ENCODE measurements at places on chromosomes 12 and 14.

DNA sequence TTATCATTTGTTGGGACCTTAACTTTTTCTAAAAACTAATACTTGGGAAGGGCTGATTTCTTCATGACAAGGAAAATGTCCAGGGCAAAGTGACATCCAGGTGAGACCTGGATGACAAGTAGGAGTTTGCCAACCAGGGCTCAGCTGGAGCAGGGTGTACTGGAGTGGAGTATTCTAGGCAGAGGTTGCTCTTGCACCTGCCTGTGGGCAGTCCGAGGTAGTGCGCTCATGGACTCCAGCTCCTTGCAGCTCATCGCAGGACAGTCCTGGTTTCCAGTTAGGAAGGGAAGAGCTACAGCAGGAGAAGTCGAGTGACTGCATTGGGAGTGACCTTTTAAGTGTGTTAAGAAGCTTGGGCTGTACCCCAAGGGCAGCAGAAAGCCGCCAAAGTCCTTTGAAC, 175.9 kb downstream of the PELI2 start:
- no peak for DNase-seq

DNA sequence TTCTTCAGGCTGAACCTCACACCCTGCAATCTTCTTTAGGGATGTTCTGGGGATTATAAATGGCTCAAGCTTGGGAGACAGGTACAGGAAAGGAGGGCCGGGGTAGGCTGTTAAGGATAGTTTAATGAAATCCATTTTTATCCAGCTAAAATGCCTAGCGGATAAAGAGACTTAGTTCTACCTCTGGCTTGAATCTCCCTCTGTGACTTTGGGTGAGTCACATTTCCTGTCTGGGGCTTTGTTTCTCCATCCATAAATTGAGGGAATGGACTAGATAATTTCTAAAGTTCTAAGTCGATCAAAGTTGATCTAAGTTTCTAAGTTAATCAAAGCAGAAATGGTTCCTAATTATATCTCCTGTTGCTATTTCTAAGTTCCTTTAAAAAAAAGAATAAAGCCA, 319.6 kb upstream of the E2F7 start:
- no peak for DNase-seq

- DNase-seq = peak; percentile 14
Measured at GRCh38 chr14:44463356-44464004, 43.6 kb downstream of the FSCB start.

GRCh38 chr14:33647385-33647786, 303.5 kb downstream of the EGLN3 start:
- no peak for DNase-seq

DNA sequence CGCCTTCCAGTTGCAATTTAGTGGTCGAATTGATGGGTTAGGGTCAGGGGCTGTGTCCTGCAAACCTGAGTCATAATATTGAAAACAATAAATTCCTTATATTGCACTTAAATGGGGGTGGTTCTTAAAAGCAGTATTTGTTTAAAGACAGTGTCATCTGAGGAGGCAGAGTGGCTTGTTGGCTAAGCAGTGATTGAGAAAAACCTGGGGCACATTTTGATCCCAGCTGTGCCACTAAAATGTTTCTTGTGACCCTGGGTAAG, 48.4 kb downstream of the FBXW8 start:
- no peak for DNase-seq

DNA sequence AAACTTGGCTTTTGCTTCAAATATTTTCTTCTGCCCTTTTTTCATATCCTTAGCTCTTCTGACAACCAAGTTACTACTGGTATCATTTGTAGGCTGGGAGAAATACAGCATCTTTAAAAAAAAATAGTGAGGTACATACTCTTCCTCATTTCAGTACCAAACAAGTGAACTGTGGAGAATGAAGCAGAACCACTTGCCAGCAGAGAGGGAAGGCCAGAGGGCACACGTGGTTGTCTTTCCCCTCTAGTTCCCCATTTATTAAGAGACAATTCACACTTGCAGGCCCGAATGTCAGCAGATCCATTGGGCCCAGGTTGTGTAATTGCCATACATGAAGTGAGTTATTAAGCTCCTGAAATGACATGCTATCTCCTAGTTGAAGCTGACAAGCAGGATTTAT, 3.2 kb downstream of the SUSD6 start:
- no peak for DNase-seq

- no peak for DNase-seq
Measured at GRCh38 chr12:120453060-120453750, 7.0 kb downstream of the GATC start.

DNA sequence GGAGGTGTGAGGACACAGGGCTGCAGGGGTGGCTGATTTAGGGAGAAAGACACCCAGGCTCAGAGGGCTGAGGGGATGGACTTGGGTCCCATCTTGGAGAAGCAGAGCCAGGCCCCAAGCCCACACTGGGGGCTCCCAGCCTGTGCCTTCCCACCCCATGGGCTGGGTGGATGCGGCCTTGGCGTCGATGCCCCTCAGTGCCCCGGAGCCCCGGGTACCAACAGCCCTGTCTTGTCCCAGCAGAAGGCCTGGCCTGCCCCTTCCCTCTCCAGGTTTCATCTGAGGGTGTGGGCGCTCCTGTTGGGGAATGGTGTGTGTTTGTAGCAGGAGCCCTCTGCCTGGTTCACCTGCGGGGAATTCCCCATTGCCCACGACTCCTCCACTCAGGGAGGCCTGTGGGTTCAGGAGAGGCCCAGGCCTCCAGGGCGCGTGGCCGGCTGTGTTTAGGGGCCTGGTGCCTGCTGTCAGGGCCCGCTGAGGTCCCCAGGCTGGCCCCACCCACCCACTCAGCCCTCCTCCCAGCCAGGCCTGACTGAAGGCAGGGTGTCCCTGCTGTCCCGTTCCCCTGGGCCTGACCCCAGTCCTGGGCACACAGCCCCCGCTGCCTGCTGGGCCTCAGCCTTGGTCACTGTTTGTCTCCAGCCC, 51.1 kb upstream of the BEGAIN start:
- DNase-seq = no peak

DNA sequence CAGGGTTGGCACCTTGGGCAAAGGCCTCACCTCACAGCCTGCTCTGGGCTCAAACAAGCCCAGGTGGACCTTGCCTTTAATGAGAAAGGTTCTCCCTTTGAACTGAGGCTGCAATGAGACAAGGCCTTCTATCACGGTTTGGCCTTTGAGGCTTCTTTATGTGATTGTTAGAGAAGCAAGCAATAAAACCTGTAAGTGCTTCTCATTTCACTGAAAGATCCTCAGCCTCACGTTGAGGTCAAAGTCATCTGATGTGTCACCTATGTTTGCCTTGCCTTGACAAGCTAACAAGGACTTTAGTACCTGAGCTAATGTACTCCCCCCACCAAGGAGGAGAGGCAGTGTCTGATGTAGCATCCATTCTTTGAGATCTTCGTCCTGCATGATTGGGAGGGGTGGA, 155.9 kb upstream of the RBM19 start:
- DNase-seq = no peak

DNA sequence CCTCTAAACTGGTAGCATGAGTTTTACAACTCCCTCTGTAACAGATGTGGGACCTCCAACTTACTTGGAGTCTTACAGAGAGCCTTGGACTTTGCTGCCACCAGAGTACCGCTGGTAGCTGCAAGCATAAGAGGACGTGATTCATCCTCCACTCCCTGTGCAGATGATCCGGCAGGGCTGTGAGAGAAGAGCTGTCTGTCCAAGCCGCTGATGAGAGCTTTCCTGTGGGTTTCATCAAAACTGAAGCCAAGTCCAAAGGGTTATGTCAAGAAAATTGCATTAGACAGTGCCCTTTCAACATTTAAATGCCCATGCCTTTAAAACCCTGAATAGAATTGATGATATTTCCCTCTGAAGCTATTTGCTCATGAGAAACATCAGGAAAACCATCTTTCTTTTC, 85.8 kb downstream of the LLPH start:
- DNase-seq = no peak

DNA sequence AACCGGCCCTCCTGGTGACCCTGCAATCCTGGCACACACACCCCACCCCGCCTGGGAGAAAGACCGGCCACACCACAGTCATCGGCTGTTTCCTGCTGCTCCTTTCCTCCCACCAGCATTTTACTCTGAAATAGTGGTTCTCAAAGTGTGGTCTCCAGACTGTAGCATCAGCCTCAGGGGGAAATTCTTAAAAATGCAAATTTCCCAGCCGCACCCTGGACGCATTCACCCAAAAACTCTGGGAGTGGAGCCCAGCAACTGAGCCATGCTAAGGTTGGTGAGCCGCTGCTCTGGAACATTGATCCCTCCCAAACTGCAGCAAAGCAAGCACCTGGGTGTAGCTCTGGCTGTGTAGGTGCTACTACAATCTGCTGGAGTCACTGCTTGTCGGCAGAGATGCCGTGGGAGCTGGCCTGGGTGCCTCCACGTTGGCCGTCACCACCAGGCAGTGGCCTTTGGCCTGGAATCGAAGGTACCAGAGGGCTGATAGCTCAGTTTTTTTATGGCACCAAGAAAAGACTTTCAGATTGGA, 38.4 kb upstream of the BCL2L14 start:
- DNase-seq = no peak

DNA sequence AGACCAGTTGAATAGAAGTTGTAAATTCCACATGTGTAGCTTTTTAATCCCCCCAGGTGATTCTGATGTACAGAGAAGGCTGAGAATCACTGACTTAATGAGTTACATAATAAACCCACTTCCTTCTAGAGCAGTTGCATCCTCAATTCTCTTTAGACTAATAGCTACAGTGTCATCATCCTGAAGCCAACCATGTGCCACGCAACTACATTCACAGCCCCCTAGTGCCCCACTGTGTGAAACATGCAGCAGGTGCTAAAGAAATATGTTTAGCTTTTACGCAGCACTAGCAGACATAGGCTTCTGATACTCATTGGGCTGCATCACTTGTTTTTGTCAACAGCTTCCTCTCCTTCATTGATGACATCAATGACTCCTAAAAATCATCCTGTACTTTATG, 1168.3 kb downstream of the BCL11B start:
- no peak for DNase-seq
